ENCODE measurements at places on chromosomes 16 and 17.

DNA sequence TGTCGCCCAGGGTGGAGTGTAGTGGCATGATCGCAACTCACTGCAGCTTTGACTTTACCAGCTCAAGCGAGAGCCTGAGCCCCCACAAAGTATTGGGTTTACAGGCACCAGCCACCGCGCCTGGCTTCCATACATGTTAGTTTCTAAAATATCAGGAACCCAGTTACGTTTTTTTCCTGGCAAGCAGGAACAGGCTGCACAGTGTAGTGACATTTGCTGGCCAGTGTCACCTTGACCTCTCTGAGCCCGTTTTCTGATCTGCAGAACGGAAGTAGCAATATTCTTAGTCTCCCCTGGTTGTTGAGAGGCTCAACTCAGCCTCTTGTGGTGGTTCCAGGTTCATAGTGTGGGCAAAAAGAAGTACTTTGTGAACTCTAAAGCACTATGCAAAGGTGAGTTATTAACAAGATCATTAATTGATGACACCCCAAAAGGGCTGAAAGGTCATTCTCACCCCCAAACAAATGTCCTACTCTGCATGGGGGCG lies 15.6 kb downstream of the IGF2BP1 start:
- DNase-seq, result no peak

DNA sequence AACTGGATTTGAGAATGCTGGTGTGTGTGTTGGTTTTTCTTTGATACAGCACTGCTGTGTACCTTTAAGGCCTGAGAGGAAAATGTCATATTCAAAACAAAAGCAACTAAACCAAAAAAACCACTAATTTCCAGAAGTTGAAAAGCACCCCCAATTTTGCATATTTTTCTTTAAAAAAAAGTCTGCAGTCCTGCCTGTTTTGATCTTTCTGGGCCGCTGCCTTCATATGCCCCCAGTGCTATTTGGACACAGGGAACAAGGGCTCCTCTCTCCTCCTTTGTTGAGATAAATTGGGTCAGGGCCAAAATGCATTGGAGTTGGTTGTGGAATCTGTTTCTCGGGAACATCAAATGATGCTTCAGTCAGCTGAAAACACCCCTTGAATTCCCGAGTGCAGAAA lies 26.9 kb downstream of the GPT2 start:
- no peak for DNase-seq

- peak; percentile 26 for DNase-seq
These were observed 145.0 kb upstream of the ASIC2 start for GRCh38 chr17:33438139-33438538.

GRCh38 chr17:68204736-68205135 lies 43.1 kb upstream of the AMZ2 start:
- peak; percentile 36 for DNase-seq

DNA sequence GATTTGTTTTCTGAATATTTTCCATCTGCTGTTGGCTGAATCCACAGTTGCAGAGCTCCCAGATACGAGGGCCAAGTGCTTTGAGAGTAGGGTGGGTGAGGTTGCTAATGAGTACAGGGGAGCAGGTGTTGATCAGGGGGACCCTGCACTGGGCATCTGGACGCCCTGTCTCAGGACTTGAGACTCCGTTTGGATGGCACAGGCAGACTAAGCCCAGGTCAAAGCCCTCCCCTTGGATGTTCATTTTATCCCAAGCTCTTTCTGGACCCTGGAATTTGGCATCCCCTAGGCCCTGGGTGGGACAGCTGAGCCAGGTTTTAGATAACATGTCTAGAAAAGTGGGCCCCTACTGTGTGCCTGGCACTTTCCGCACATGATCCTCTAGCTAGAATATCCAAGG lies 12.1 kb downstream of the USP6 start:
- no peak for DNase-seq

GRCh38 chr17:40903129-40903847 lies 18.2 kb upstream of the KRT20 start:
- peak; percentile 68 for DNase-seq

DNA sequence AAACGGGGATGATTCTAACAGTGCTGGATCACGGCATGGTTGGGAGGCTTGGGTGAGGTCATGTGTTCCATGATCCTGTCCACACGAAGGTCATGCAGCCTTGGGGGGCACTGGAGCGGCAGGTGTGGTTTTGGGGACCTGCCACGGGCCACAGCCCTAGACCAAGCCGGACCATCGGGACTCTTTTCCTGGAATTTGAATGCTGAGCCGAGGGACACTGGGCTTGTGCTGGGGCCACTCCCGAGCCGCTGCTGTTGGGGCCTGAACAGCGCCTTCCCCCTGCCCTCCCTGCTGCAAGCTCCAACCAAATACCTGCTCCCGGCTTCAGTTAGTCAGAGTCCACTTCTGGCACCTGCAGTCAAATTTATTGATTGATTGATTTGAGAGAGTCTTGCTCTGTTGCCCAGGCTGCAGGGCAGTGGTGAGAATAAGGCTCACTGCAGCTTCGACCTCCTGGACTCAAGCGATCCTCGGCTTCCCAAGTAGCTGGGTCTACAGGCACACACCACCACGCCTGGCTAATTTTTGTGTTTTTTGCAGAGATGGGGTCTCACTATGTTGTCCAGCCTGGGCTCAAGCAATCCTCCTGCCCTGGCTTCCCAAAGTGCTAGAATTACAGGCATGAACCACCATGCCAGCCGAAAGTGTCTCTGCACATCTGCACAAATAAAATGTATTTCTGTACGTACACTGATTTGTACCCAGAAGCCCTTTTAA lies 37.2 kb upstream of the SLC38A10 start:
- DNase-seq, result no peak

DNA sequence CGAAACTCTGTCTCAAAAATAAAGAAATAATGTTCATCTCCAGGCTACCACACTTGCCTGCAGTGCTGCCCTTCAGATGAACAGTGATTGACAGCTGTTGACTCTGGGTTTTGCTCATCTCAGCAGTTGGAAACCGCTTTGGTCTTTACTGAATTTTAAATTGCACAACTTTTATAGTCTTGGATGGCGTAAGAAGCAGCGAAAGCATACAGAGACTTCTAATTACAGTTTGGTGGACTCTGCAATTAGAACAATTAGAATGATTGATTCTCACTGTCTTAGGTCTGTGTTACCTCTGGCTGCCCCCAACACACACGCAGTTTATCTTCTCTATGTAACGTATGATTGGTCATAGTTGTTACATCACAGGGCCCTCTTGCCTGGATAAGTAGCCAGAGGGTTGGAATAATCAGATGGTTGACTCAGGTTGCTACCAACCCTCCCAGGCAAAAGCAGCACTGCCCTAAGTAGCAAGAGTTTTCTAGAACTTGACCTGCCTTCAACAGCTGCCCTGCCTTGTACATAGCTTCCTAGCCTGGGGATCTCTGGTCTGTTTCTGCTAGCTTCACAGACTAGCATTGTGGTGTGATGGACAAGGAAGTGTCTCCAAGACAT lies 1.9 kb upstream of the NAT9 start:
- DNase-seq, result no peak

DNA sequence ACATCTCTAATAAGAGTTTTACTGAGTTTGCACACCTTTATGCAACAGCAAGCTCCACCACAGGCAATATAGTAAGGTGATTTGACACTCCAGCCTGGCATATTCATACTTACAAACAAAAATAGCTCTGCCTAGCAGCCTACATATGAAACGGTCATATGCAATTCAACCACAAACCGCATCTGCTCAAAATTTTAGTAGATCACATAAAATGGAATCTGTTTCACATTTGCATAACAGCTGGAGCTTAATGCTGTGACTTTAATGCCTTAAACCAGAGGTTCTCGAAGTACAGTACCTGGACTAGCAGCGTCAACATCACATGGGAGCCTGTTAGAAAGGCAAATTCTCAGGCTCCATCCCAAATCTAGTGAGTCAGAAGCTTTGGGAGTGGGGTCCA lies 578.4 kb downstream of the CDH11 start:
- no peak for DNase-seq

GRCh38 chr17:8867361-8867981 lies at the start of gene PIK3R6:
PIK3R6 (minus strand) TSS chr17:8867674; CDS start chr17:8849794, 17,880 bp downstream.
- DNase-seq, result no peak

- DNase-seq, result no peak
These were observed 8.2 kb upstream of the MPP2 start for GRCh38 chr17:43915559-43915958.

GRCh38 chr17:6505425-6506142 lies 50.8 kb downstream of the PITPNM3 start:
- DNase-seq, result no peak

- DNase-seq, result peak; percentile 81
These were observed 9.4 kb downstream of the RPL19 start for GRCh38 chr17:39209317-39210092.

GRCh38 chr17:76271669-76272540 lies 6.8 kb downstream of the UBALD2 start:
- DNase-seq, result no peak

- DNase-seq, result no peak
These were observed 549.2 kb upstream of the CDH11 start for GRCh38 chr16:65671071-65671470.
